MV-4-11 (cell line): ENCODE measurements at places on chromosomes 1 and 21.
A peak's percentile ranks its signal among the peaks of the same experiment; 100 is the strongest.

- DNase-seq = no peak
Measured at GRCh38 chr1:226688808-226689207, 50.3 kb downstream of the ITPKB start.

DNA sequence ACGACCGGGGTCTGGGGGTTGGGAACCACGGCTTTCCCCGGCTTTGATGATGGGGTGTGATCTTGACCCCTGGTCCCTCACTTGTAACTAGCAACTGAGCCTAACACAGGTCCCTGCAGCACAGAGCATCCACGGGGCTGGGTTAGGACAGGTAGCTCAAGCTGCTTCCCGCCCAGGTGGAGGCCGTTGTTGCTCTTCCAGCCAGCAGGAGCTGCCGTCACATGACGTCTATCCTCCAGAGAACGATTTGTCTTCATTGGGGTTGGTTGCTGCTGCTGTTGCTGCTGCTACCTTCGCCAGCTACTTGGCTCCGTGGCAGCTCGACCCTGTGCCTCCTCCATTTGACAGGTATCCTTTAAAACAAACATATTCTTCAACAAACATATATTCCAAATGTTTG lies 74.3 kb upstream of the ADAR start:
- DNase-seq = no peak

GRCh38 chr1:48470481-48470855 lies 1.5 kb downstream of the SPATA6 start:
- no peak for DNase-seq

DNA sequence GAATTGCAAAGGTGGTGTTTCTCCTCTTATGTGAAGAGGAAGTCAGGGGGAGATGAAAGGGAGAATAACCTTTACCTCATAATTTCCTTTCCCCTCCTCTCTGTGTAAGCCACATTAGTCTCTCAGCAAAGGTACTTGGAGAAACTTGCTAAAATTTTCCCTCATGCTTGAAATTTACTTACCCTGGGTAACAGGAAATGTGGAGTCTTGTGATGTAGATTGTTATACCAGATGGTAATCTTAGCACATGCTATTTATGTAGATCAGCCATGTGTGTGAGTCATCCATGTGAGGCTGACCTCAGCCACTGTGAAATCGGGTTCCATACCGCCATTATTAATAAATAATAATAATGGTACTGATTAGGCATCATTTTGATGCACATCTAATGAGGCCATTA lies 128.4 kb downstream of the TGFB2 start:
- DNase-seq = peak; percentile 62

DNA sequence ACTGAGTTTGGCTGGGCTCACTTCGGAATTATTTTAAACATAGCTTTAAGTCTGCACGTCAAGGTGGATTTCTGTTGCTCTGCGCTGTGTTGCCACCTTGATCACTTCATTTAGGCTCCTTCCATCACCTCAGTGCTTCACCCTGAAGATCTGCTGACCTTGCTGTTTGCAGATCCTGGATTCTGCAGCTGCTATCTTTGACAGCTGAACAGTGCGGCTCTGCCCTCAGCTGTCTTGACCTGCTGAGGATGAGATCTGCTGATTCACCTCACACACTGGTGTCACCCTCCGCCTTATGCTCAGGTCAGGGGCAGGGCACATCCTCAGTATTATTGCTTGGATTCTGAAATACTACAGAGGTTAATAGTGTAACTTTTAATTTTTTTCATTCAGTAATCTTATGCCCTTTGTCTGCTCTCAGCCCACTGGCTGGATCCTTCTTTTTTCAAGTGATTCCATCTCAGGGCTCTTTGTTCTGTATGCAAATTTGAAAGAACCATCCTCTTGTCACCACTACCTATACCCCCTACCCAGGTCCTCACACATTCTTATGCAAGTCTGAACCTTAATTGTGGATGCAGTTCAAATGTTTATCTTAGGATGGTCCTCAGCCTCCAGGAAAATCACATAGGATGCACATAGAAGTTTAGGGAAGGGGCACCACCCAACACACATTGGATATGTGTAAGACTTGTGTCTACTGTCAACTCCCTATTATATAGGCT lies 364.0 kb downstream of the OLFM3 start:
- DNase-seq = no peak

DNA sequence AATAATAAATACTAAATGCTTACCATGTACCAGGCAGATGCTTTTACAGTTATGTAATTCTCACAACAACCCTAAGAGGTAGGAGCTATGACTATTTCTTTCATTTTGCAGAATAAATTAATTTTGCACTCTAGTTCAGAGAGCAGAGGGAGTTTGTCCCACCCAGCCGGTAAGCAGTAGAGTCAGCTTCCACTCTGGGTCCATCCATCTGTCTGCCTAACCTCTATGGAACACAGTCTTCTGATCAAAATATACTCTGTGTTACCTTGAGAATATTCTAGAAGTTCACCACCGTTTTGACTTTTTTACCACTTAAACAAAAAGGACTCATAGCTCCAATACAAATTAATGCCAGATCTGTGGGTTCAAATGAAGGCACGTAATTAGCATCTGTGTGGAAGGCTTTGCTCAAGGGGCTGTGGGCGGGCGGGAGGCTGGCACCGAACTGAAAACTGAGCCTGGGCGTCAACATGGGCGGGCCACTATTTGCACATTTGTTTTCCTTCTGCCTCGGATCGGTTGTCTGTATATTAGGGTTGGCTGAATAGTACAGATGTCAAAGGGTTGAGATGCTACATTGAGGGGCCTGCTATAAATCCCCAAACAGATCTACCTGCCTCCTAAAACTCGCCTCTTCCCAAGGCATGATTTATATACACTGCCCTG lies 33.1 kb upstream of the LMO4 start:
- DNase-seq = no peak

- no peak for DNase-seq
Measured at GRCh38 chr1:68814067-68814466, 317.2 kb upstream of the DEPDC1 start.

GRCh38 chr21:37767984-37768383 lies 148.3 kb downstream of the KCNJ6 start:
- DNase-seq = no peak
